ENCODE measurements at places on chromosomes 3 and 15.

DNA sequence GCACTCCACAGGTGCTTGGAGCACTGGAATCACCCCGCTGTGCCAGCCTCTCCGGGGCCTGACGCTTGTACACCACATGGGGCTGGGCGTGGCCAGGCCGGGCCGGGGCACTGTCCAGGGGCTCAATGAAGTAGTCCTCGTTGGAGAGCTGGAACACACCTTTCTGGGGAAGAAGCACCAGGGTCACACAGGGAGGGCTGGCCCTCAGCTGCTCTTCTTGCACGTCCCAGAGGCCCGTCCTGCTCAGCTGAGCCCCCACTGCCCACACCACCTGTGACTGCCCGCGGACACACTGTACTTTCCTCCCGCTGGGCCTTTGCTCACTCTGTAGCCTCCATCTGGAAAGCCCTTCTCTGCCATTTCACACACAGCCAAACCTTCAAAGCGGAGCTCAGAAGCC, 13.3 kb downstream of the ADAMTS7 start:
- no peak for DNase-seq

GRCh38 chr3:52323526-52324295, 7.6 kb downstream of the DNAH1 start:
- no peak for DNase-seq

GRCh38 chr3:132593947-132594323, 3.1 kb upstream of the ACKR4 start:
- DNase-seq = no peak

DNA sequence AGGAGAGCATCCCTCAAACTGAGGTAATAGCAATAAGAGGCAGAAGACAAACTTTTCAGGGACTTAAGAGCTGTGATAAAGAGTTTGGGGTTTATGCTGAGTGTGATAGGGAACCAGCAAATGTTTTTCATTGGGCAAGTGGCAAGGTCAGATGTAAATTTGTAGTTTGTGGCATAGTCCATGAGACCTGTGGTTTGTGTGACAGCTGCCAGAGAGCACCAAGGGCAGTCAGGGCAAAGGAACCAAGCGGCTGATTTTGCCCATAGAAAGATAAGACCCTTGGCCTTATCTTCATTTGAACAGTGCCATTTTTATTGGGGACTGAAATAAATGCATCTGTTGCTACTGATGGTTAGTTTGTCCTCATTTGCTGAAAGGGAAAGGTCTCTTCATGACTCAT, 220.3 kb downstream of the LRRN1 start:
- no peak for DNase-seq

GRCh38 chr15:60871731-60872130, 357.4 kb downstream of the RORA start:
- no peak for DNase-seq

Data from NCI-H510A (cell line).